ENCODE measurements at places on chromosomes 4 and X.

- DNase-seq = no peak
These were observed 1150.6 kb downstream of the FAT4 start for GRCh38 chr4:126465341-126465740.

- DNase-seq = no peak
These were observed 18.5 kb downstream of the LAP3 start for GRCh38 chr4:17595471-17596005.

DNA sequence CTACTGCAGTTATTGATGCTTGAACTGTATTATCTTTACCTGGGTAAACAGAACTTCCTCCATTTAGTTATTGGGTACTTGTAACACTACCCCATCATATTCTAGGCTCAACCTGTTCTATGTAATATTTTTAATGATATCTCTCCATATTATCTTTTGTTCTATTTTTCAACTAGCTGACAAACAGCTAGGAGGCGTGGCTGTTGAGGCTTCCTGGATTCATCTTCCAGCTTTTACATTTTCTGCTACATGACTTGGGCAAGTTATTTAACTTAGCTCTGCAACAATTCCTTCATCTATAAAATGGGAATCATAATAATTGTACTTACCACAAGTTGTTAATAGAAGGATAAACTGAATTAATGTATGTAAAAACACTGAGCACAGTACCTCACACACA lies 349.3 kb downstream of the PTTG2 start:
- no peak for DNase-seq

DNA sequence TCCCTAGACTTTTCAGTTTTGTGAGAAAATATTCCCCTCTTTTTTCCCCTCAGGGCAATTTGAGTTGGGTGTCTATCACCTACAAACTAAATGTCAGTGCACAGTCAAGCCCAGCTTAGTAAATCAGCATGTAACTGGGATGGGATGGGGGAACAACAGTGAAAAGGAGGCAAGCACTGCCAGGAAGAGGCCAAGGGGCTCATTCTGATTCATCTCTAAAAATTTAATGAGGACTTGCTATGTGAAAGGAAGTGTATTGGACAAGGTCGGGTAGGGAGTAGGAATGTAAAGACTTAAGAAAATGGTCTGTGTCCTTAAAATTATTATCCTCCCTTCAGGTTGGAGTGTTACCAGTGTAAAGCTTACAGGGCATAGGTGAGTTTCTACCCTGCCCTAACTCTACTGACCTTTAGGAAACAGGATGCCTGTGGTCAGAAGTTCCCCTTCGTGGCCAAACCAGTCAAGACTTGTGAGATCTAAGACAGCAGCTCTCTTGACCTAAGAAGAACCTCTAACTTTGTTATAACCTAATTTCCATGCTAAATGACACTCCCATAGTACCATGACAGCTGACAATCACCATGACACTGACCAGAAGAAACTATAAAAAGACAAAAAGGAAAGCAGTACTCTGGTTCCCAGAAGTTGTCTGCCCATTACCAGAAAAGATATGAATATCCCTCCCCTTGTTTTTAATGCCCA lies 194.4 kb upstream of the LDB2 start:
- no peak for DNase-seq

DNA sequence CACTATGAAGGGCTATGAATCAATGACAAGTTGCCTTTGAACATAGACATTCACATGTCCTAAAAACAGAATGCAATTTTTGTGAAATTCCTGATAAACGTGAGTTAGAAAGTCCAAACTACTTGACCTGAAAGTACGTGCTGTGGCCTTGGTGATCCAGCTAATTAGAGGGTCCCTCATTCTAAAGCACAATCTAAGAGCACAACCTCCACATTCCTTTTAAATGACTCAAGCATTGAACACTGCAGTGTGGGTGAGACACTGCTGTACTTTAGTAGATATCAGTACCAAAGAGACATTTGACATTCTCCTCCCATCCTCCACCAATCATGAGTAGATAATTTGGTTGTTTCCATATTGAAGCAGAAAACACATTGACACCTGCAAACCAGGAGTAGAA lies 73.5 kb downstream of the FAM47B start:
- no peak for DNase-seq

DNA sequence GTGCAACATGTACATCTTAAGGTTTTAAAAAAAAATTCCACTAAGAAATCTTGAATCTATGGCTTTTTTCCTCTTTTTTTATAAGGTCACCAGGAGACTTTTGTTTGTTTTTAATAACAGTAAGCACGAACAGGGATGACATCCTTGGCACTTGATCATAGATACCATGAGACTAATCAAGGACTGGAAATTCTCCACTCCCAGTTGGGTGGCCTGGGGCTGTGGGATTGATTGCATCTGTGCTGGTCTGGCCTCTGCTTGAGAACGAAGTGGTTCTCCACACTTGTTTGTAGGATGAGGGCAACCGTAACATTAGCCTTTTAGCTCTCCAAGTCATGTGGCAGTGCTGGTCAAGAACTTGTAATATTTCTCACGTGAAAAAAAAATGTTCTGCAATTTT lies 35.4 kb downstream of the SNX25 start:
- no peak for DNase-seq

Measured in NCI-H460 (cell line).